ENCODE measurements at places on chromosomes 1 and 21.

GRCh38 chr1:160748181-160748877 is 9.3 kb downstream of the SLAMF7 start:
- DNase-seq, result no peak

- DNase-seq, result no peak
Measured at GRCh38 chr1:232011961-232012360, 385.4 kb downstream of the DISC1 start.

DNA sequence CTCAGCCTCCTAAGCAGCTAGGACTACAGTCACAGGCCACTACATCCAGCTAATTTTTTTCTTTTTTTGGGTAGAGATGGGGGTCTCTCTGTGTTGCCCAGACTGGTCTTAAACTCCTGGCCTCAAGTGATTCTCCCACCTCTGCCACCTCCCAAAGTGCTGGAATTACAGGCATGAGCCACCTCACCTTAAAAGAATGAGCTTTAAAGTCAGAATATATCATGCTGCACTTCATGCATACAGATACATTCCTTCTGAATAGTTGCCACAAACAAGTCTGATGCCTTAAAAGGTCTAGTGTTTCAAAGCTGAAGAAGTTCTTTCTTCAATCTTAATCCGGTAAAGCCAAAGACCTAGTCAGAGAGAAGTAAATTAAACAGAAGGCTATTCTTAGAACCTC is 23.8 kb upstream of the CPLANE2 start:
- no peak for DNase-seq

DNA sequence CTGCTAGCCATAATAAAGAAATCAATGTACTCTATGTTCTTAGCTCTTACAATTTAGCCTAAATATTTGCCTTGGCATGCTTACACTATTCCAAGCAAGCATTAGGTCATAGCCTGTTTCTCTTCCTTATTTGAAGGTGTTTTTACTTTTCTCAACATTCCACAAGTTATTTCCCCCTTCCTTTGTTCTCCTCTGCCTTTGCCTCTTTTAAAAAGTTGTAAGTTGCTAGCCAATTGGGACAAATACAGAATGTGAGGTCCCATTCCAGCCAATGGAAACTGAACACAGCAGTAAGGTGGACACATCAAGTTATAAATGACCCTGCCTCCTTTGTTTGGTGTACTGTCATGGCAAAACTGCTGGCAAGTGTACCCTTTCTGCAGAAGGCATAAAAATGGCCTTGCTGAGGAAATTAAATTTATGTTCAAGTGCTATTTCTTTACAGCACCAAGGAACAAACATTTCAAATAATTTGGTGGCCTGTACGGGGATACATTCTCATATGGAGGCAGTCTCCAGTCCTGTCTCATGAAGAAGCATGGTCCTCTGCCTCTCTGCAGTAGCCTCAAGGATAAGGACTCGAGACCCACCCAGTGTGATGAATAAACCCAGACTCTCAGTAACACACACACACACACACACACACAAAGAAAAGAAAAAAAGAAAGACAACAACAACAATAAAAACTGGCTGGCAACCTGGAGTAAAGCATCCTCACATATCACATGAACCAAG is 28.8 kb upstream of the FMO1 start:
- DNase-seq, result no peak

DNA sequence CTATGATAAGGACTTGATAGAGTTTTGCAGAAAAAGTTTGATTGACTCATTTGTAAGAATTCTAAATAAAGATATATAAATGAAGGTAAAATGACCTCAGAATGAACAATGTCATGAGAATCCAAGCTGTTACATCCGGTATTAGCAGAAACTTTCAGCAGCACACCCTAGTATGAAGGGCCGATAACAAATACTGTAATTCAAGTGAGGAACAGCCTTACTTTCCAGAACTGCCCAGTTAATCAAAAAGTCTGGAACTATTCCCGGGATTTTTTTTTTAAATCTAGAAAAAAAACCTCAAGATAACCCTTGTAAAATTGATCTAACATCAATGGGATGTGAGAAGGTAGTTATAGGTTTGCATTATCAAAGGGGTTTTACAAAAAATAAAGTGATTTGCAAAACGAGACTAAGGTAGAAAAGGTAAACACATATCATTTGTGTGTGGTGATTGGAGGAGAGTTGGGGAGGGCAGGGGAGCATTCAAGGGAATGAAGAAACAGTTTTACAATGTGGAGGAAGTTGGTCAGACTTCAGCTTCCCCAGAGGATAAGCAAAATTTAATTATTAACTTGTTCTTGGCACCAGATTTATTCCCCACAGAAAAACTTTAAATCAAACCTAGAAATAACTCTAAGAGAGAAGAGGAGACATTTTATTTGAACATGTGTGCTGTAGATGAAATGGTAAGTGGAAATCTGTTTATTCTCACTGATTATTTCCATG is 75.9 kb upstream of the VCAM1 start:
- DNase-seq, result no peak

DNA sequence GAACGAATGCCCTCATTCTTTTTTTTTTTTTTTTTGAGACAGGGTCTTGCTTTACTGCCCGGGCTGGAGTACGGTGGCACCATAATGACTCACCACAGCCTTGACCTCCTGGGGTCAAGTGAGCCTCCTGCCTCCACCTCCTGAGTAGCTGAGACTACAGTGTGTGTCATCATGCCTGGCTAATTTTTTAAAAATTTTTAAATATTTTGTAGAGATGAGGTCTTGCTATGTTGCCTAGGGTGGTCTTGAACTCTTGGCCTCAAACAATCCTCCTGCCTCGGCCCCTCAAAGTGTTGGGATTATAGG is 69.4 kb downstream of the ALG14 start:
- DNase-seq, result no peak

GRCh38 chr21:32298148-32298559 is 501 bp upstream of the MRAP start:
- no peak for DNase-seq

- no peak for DNase-seq
Measured at GRCh38 chr1:65670518-65670917, 122.2 kb upstream of the PDE4B start.

DNA sequence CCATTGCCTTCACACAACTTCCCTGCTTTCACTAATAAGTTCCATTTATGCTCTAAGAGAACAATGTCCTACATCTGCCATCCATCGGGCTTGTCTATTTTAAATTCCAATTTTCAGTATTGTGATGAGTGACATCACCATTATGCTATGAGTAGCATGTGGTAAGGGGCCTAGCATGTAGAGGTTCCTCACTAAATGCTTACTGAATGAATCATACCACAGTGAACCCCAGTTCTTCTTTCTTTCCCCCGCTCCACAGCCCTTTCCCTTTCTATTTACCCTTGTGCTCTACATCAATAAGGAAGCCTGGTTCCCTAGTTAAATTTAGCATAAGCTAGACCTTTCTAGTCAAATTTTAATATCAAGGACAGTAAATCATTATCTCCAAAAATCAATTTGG is 195.0 kb upstream of the RGS18 start:
- DNase-seq, result no peak

GRCh38 chr1:167332503-167332902 is 111.8 kb downstream of the POU2F1 start:
- DNase-seq, result no peak

GRCh38 chr1:107926436-107927080 is 38.4 kb downstream of the VAV3 start:
- DNase-seq, result no peak

- no peak for DNase-seq
Measured at GRCh38 chr1:201219481-201220387, 29.1 kb downstream of the IGFN1 start.

DNA sequence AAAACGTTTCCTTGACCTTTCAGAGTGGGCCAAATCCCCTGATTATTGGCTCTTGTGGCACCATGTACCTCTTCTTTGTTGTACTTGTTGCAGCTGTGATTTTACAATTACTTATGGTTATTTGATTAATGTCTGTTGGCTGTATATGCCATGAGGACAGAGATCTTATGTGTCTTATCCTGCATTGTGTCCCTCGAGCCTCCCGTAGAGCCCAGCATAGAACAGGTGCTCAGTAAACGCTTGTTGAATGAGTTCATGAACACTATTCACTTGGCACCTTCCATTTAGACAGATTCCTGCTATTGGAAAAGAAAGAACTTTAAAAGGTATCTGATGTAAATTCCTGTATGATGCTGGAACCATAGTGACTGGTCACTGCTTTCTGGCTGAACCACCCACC is 48.4 kb downstream of the PGM1 start:
- no peak for DNase-seq

GRCh38 chr1:84538599-84538998 is 32.2 kb upstream of the GNG5 start:
- no peak for DNase-seq

DNA sequence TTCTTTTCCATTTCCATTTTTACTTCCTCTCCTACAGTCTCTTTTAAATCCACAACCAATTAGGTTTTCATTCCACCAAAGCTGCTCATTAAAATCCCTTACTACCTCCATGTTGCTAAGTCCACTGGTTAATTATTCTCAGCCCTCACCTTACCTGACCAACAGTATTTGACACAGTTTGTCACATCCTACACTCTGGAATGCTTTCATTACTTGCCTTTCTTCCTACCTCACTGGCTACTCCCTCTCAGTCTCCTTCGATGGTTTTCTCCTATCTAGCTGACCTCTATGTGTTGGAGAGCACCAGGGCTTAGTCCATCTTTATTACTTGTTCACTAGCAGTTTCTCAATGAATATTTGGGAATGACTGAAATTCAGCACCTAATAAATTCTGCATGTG is 78.6 kb downstream of the NME7 start:
- DNase-seq, result no peak

GRCh38 chr1:88581703-88582102 is 102.4 kb upstream of the PKN2 start:
- no peak for DNase-seq

DNA sequence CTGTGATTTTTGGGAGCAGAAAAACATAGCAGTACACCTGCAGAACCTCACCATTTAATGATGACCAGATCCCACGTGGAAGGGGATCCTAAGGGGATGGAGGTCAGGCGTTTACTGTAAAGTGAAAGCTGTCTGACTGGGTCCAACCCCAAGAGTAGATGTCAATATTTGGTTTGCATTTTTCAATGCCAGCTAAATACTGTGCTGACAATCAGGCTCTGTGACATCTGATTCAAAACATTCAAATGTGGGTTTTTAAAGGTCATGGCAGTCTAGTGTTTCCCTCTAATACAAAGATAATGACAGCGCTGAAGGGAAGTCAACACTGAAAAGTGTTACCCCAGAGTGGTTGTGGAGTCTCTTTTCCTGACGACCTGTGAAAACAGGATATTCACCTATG is 68.1 kb downstream of the SPAG17 start:
- DNase-seq, result no peak

DNA sequence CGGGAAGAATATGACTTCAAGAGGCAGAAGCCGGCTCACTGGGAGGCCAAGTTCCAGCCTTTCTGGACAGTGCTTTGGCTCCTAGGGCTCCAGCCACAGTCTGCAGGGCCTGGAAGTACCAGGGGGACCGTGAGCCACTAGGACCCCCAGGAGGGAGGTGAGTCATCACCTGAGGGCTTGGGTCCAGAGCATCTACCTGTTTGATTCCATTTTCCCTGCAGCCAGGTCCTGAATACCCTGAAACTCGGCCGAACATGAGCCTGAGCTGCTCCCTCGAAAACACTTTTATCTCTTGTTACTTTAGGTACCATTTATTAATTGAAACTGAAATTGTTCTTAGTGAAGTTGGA is 164.1 kb downstream of the RYR2 start:
- DNase-seq, result no peak

- no peak for DNase-seq
Measured at GRCh38 chr1:44521378-44522080, 116.5 kb downstream of the RNF220 start.

GRCh38 chr21:33267250-33267649 is 1.1 kb downstream of the IL10RB start:
- DNase-seq, result no peak

Data from NCI-H1436 treated with DMSO at 0.1 percent for 48 hours (cell line).